ENCODE measurements at places on chromosomes 3 and 15.

DNA sequence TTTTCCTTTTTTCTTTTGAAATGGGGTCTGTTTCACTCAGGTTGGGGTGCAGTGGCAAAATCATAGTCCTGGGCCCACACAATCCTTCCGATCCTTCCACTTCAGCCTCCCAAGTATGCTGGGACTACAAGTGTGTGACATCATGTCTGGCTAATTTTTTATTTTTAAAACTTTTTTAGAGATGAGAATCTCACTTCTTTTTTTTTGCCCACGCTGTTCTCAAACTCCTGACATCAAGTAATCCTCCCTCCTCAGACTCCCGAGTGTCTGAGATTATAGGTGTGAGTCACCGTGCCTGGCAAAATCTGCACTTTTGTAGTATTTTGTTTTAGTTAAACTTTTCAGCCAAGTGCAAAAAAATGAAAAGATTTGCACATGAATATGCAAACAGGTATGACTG is 171.0 kb downstream of the FNDC3B start:
- no peak for DNase-seq

DNA sequence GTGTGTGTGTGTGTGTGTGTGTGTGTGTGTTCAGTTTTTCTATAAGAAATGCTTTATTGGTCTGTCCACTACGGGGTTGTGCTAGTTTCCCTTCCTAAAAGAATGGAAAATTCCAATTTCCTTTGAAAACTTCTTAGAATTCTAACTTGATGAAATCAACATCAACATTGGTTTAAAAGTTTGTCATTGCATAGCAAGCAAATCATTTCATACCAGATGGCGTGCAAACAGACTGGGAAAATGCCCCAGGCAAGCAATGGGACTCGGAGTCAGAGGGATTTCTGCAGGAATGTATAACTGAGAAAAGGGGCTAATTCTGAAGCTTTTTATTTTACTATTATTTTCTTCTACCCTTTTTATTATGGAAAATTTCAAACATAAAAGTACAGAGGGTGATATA is 13.1 kb upstream of the DYNC1LI1 start:
- no peak for DNase-seq

DNA sequence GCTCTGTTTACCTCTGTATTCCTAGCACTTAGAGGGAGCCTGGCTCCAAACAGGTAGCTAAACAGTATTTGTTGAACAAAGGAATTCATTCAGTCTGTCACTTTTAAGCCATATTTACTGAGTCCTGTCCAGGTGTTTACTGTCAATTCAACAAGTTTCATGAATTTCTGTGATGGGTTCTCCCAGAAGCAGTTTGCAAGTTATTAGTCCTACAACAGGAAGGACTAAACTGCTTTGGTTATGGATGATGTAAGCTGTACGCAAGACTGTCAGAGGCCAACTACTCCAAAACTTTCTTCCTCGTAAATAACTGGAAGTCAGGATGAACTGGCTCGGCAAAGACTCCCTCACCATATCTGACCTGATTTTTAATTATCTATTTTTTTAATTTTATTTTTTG is 25.1 kb downstream of the STIMATE start:
- DNase-seq = no peak

- DNase-seq = peak; percentile 75
Measured at GRCh38 chr15:43932907-43933306, 106.1 kb downstream of the WDR76 start.

GRCh38 chr15:75049392-75049791 is 26.0 kb downstream of the PPCDC start:
- peak; percentile 84 for DNase-seq

DNA sequence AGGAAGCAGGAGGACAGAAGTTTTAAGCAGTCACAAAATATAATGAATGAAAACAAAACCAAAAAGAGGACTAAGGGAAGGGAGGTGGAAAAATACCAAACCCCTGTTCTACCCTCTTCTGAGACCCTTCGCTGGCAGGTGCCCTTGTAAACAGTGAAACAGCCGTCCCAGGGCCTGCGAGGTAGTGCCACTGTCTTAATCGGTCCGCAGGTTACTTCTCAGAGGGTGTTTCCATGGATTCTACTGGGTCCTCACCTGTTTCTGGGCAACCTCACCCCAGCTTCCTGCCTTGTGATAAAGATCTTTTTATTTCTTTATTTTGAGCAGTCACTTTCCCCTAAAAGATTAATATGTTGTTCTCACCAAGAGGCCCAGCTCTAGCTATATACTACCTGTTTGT is 65.3 kb downstream of the SLC30A4 start:
- DNase-seq = no peak

- DNase-seq = no peak
Measured at GRCh38 chr3:125116311-125117080, 60.7 kb upstream of the HEG1 start.

DNA sequence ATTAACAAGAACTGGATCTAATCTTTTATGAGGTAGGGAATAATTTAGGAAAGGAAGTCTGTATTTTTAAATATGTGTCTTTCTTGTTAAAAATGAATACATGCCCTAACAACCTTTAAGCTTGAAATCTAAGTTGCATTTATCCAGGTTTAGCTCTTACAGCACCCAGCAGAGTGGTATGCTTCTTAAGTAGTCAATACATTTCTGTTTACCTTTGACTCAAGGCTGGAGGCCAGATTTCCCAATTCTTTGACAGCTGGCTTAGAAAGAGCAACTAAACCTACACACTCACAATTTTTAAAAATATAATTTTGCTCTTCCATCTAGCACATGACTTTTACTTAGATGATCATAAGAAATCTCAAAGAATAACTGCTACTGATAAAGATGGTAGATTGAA is 148.9 kb downstream of the DPH6 start:
- DNase-seq = no peak

DNA sequence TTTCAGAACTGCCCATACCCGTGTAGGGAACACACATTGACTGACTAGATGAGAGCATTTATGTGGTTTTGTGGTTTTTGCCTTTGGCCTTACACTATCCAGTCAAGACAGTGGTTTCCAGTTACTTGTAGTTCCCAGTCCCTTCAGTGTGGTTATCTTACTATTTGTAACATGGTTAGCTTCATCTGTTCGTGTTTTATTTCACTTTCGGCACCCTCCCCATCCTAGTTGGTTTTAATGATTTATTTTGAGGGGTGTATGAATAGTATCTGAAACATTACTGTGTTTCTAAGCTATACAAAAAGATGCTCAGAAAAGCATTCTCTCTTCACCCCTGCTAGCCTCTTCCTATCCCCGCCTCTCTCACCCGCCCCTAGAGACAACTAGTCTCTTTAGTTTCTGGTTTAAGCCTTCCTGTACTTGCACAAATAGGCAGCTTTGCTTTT is 14.1 kb downstream of the LYSMD4 start:
- no peak for DNase-seq

- DNase-seq = no peak
Measured at GRCh38 chr3:149407898-149408297, 30.4 kb upstream of the TM4SF1 start.

DNA sequence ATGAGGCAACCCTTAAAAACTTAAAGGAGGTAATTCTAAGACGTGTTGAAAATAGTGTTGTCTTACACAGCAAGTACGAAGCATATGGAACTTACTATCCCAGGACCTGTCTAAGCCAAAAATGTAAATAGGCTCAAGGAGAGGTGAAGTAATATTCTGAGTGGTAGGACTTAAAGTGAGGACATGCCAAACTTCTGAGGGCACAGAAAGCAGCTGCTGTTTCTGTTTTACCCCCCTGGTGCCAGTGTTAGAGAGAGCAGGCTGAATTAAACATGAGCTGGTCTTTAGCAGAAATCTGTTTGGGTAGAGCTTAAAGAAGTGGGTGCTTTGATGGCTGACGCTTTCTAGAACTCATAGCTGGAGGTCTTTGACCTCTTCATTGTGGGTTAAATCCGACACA is 149.7 kb upstream of the NPHP3 start:
- no peak for DNase-seq

DNA sequence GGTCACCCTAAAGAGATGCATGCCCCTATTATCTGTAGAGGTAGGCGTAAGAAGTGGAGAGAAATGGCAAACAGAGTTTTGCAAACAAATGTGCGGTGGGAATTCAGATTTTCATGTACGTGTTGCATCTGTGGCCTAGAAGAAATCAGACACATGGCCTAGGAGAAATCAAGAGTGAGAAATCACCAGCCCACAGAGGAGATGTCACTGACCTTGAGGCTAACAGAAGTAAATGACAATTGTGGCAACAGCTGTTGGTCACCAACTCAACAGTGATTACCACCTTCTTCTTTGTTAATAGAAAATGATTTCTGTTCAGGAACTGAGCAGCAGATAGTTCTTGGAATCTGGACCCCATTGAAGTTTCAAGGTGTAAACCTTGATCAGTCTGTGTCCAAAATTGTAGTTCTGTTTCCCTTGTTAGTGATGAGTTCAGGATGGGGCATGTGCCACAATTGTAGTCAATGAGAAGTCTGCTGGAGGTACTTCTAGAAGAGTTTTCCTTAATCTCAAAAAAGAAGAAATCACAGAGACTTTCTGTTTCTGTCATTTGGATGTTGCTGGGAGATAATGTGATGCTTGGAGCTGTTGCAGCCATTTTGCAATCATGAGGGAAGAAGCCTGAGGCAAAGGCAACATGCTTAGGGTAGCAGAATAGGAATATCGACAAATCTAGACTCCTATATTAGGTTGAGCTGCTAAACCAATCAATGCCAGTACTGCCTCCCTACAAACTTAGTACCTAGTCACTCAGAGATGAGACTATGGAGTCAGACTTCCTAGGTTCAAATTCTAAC is 34.3 kb upstream of the RFTN1 start:
- no peak for DNase-seq

DNA sequence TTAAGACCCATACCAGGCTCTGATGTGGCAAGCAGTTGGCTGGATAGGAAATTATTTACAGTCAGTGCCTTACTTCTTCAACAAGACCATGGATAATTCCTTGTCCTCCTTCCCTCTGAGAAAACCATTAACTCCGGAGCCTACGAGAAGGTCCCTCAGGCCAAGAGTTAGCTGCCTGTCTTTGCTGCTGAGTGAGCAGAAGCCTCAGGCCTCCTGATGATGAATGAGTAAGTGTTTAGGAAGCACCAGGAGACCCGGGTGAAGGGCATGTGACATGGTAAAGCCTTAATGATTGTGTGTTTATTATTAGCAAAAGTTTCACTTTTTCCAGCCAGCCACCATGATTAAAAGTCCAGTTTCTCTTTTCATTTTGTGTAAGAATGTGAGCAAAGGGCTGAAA is 174.9 kb upstream of the TOPAZ1 start:
- no peak for DNase-seq

GRCh38 chr3:155392138-155392537 is 98.7 kb upstream of the STRIT1 start:
- no peak for DNase-seq

DNA sequence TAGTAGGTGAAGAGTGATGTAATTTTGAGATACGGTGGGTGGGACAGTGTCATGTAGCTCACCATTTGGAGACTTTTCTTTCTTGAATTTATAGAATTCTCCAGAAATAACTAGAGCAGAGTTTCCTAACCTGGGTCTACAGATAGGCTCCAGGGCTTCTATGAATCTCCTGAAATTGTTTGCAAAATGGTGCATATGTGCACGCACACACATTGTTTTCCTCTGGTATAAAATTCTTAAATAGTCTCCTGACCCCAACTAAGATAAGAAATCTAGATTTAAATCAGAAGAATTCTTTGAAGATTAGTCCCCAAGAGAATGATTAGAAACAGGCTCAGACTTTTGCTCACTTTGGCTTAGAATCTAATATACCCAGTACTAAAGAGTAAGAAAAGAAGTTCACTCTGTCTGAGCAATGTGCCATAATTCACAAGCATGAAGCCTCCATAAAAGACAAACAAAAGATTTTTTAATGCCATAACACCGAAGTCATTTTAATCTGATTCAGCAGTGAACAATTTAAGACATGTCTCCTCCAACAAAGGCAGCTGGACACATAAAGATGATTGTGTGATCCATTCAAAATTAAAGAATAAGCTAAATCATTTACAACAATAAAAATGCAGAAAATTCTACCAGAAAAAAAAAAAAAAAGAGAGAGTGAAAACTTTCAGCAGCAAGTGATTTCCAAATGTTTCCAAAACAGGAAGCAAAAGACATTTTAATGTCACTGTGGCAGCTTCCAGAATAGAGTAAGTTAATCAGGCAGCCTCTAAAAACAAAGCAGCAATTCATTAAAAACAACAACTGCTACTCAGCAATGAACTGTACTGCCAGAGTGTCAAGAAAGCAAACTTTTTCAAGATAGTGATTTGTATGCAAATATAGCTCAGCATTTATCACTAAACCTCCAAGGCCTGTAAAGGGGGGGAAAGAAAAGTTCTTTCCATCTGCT is 975.5 kb upstream of the CFAP20DC start:
- no peak for DNase-seq

DNA sequence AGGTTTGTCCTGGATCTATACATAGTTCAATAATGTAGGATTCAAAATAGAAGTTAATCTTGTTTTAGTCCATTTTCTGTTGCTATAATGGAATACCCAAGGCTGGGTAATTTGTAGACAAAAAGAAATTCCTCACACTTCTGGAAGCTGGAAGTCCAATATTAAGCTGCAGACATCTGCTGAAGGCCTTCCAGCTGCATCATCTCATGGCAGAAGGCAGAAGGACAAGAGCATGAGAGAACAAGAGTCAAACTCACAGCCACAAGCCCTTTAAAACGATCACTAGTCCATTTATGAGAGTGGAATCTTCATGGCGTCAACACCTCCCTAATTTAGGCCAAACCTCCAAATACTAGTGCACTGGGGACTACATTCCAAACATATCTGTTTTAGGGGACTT is 669.3 kb downstream of the ROBO2 start:
- DNase-seq = no peak

DNA sequence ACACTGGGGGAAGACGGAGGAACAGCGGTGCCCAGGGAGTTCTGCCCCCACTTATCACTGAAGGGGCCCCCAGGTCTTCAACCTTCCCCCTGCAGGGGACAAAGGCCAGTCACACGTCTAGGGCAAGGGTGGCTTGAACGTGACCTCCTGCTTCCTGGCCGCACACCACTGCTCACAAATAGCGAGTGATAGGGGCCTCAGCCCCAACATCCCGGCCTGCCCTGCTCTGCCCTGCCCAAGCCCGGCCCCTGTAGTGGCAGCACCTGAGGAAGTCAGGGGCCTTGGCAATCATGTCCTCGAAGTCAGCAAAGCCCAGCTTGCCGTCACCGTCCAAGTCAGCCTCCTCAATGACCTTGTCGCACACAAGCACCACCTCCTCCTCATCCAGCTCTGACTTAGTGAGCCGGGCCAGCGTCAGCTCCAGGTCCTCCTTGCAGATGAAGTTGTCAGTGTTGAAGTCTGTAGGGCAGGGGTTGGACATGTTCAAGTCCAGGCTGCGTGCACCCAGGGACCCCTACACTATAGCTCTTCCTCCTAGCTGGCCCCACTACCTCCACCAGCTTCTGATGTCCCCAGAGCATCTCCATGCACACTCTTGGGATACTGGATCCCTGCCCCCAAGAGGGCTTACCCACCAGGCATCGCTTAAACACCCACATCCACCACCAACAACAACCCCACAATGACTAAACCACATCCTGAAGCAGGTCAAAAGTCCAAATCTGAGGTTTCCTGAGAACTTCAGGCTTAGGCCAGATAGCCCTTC is 13.3 kb downstream of the SH2D7 start:
- DNase-seq = no peak

DNA sequence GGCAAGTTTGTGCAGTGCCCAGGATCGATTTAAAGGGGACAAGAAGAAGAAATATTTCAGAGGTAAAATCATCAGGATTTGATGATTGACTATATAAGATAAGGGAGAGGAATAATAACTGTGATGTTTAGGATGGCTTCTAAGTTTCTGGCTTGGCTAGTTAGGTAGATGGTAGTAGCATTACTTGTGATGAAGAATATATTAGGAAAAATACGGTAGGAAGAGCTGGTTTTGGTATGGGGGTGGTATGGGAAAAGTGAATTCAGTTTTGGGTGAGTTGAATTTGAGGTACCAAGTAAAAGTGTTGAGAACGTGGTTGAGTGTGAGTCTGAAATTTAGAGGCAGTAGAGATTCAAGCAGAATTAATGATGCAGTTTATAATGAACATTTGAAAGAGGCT is 11.0 kb downstream of the CTDSPL2 start:
- DNase-seq = no peak

Measured in NCI-H1694 treated with DMSO at 0.1 percent for 48 hours (cell line).